ENCODE measurements at places on chromosomes 13 and 19.

GRCh38 chr13:51894239-51894638 is 32.5 kb downstream of the CCDC70 start:
- no peak for DNase-seq

- DNase-seq = peak; percentile 42
Observed at GRCh38 chr13:23579072-23579895, 9.1 kb downstream of the TNFRSF19 start.

- no peak for DNase-seq
Observed at GRCh38 chr19:5655412-5655811, 24.9 kb downstream of the MICOS13 start.

DNA sequence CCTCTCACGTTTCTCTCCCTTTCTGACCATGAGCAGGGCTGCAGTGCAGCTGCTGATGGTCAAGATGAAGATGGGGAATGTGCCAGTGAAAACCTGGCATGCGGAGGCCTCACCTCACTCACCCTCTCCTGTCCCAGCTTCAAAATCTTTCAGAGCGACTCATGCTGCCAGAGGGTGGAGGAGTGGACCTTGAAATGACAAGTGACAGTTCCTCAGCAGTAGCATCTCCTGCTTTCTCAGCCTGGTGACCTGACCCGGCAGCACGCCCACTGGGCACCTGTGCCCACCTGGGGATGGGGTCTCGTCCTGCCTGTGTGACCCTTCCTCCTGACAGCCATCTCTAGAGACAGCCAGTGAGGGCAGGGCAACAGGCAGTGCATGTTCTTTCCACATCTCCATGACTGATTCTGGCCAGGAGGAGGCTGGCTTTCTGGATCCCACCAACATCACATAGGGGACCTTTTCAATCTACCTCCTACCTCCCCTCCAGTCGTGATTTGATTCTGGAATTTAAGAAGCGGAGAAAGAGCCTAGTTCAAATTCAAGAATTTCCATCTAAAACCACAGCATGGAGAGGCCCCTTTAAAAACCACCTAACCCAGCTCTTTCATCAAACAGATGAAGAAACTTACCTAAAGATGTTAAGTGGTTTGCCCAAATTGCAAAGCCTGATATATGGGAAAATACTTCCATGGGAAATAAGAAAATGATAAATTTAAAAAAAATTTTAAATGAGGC is 45.8 kb downstream of the RFX2 start:
- DNase-seq = no peak

GRCh38 chr19:52959613-52960295 is 2.9 kb downstream of the ZNF816 start:
- DNase-seq = no peak

DNA sequence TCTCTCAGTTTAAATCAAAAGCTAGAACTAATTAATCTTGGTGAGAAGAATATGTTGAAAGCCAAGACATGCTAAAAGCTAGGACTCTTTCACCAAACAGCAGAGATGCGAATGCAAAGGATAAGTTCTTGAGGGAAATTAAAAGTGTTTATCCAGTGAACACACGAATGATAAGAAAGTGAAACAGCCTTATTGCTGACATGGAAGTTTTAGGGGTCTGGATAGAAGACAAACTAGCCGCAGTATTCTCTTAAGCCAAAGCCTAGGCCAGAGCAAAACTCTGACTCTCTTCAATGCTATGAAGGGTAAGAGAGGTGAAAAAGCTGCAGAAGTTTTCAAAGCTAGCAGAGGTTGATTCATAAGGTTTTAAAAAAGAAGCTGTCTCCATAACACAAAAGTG is 103.0 kb downstream of the UFM1 start:
- DNase-seq = no peak

DNA sequence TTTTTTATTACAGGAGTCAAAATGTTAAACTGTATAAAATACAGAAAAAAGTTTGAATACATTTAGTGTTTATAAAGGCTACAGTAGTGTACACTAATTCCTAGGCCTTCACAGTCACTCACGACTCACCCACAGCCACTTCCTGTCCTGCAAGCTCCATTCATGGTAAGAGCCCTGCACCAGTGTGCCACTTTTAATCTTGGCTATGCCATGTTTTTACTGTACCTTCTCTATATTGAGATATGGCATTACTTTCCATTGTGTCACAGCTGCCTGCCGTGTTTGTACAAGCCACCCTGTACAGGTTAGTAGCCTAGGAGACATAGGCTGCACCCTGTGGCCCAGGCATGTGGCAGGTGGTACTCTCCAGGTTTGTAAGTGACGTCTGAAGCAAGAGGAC is 32.1 kb downstream of the C1QTNF9 start:
- DNase-seq = peak; percentile 38

GRCh38 chr13:108226184-108226583 is 8.0 kb downstream of the ABHD13 start:
- no peak for DNase-seq

DNA sequence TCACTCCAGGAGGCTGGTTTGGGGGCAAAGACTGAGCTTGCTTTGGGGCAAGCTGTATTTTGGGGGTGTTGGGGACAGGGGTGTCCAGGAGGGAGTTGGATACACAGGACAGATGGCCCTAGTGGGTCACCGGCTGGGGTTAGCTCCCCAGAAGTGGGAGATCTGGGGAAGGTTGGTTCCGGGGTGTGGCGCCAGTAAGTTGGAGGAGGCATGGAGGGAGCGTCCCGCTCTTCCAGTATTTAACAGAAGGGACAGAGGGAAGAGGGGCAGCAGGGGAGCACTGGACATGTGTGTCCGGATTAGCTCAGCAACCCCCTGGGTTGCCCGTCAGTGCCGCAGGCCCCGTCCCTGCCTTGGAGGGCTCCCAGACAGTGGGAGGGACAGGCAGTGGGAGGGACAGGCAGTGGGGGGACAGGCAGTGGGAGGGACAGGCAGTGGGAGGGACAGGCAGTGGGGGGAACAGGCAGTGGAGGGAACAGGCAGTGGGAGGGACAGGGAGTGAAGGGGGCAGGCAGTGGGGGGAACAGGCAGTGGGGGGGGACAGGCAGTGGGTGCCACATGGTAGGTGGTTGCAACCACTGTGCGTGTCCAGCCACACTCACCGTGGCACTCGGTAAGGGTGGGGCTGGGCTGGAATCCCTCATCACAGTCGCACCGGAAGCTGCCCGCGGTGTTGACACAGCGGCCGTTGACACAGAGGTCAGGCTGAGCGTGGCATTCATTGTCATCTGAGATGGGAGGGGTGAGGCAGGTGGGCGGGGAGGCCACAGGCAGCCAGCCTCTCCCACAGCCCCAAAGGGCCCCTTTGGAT is 33.2 kb downstream of the CCL25 start:
- peak; percentile 57 for DNase-seq

- no peak for DNase-seq
Observed at GRCh38 chr13:113397608-113398425, 33.9 kb upstream of the GRTP1 start.

DNA sequence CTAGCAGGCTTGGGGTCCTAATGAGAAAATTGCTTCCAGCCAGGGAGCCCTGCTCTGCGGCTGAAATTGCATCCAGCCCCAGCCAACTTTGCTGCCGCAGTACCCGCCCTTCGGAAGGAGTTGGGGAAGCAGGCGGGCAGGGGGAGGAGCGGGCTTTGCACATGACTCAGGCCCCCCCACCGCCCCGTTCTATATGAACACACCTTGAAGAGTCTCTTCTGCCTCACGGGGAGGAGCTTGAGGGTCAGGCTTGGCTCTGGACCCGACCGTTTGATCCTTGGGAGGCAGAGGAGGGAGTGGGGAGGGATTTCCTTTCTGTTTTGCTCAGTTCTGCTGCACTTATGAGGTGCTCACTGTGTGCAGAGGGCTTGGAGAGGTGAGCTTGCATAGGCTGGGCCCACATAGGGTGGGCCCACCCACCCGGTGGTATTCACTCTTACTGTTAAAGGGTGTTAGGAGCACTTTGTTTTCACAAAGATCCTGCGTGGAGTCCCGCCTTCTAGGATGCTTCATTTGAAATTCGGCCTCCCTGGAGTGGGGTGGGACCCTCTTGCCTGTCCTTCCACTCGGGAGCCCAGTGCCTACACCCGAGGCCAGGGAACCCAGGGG is 46.5 kb downstream of the LYL1 start:
- no peak for DNase-seq

DNA sequence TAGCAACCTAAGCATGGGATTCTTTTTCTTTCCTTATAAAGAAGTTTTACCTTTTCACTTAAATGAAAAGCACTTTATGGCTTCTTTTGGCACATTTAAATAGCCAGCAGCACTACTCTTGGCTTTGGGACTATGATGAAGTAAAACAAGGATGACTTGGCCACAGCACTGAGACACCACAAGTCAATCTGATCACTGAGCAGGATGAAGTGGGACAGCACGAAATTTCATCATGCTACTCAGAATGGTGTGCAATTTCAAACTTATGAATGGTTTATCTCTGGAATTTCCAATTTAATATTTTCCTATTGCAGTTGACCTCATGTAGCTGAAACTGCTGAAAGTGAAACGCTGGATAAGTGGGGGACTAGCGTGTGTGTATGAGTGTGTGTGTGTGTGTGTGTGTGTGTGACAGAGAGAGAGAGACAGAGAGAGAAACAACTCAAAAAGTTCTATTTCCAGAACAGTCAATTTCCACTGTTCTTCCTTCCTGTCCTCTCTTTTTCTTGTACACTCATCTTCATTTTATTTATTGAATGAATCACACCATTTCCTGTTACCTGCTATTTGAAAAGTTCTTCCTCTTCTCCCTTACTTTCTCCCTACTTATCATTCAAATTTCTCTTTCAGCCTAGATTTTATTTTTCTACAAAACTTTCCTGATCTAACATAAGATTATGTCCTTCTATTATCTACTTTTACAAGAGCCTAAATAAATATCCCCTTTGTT is 414.2 kb upstream of the MIR17HG start:
- DNase-seq = no peak

DNA sequence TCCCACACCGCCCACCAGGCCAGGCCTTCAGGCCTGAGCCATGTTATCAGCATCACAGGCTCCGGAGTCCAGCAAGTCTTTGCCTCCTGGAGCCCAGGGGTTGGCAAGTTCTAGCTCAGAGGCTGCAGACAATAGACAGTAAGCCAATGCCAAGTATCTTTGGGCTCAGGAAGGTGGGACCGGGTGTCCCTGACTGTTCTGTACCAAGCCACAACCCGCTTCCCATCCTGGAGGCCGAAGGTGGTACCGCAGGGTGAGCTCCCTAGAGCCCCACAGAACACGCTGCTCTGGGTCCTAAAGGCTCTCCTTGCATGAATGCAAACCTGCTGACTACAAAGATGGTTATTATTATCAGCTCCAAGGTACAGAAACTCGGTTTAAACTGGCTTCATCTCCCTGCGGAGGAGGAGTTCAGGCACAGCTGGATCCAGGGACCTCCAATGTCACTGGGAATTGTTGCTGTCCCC is 5.5 kb upstream of the FSTL3 start:
- no peak for DNase-seq

DNA sequence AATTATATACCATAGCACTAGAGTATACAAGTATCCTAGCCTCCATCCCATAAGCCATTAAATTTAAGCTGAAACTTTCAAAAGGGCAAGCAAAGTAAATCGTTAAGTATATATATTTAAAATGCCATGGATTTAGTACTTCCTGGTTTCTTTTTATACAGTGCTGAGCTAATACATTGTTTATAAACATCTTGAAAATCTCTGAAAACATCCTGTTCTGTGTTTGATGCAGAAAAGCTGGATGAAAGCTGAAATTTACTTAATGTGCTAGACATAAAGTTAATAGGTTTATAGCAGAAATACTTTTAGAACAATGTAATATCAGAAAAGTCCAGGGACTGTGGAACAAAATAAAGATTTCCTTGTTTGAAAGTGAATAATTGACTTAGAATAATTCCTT is 875.4 kb downstream of the SLITRK6 start:
- DNase-seq = no peak

GRCh38 chr13:33644581-33645543 is 173.1 kb upstream of the RFC3 start:
- no peak for DNase-seq

DNA sequence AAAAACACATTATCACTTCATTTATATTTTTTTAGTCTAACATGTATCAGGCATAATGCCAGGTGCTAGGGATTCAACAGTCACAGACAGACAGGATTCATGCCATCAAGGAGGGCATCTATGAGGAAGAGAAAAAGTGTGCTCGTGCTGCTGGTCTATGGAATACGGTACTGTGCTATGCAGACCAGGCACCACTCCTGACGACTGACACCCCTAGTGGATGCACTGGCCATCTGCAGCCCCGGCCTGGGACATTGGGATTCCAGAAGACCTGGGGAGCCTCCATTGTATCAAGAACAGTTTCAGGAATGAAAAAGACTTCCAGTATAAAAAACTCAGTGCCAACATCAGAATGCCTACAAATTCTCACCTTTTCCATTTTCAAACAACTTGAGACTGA is 94.0 kb downstream of the KLF12 start:
- DNase-seq = no peak

DNA sequence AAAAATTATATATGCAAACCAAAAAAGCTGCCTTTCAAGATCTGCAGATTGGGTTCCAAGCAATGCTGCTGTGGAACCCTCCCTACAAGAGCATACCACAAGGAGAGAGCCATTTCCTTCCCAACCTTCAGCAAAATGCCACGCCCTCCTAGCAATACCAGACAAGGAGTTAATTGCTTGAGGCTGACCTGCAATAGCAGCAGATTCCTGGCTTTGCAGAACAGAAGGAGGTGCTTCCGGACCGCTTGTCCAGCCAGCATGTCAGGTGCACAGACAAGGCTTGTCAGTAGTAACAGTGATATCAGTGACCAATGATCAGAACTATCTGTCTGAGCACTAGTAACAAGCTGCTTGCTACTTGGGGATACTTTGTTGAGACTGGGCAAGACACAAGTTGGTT is 301.6 kb downstream of the FGF14 start:
- no peak for DNase-seq

- DNase-seq = peak; percentile 72
Observed at GRCh38 chr19:28523619-28524018, 689.3 kb downstream of the UQCRFS1 start.
